Activated naive CD4-positive, alpha-beta T cell treated with anti-CD3 and anti-CD28 coated beads for 36 hours (primary cell): ENCODE measurements at places on chromosomes 4 and X. TPM values are rescaled to one million over a fixed set of nuclear protein-coding genes. Genes with fewer than 3 reads are reported as not detected.

GRCh38 chr4:183633476-183634400, 25.2 kb downstream of the RWDD4 start:
- no peak overlapping the region for H3K27ac ChIP-seq
- H3K27me3 ChIP-seq, result peaks cover 2% of the 10 kb centered on the region
- no peak for DNase-seq
- H3K4me3 ChIP-seq, result no peak overlapping the region

DNA sequence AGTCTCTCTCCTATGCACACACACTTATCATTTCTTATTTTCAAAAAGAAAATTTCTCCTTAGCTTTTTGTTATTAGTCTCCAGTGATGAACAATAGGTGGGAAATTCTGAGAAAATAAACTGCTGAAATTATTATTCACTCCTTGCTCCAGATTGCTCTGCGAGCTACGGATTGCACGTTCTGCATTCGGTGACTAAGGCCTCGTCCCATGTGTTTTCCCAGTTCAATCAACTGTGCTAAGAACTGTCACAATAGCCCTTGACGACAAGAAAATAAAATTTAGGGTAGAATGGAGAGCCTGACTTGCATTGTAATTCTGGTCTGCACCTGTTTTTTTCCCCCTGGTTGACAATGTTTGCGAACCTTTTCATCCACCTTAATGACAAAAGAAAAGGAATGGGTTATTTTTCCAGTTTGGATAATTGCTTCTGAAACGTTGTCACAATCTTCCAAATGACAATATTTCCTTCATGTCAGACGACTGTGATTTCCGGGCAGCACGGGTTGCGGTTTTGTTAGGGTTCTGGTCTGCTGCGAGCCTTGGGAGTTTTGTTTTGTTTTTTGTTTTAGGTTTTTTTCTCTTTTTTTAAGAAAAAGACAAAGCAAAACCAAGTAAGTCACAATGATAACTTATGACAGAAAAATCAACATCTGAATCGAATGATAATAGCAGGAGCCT, 124.5 kb upstream of the NOCT start:
- peaks cover 8% of the 10 kb centered on the region for H3K4me1 ChIP-seq
- no peak overlapping the region for H3K4me3 ChIP-seq
- no peak overlapping the region for H3K27ac ChIP-seq
- peaks cover 7% of the 10 kb centered on the region for H3K27me3 ChIP-seq

DNA sequence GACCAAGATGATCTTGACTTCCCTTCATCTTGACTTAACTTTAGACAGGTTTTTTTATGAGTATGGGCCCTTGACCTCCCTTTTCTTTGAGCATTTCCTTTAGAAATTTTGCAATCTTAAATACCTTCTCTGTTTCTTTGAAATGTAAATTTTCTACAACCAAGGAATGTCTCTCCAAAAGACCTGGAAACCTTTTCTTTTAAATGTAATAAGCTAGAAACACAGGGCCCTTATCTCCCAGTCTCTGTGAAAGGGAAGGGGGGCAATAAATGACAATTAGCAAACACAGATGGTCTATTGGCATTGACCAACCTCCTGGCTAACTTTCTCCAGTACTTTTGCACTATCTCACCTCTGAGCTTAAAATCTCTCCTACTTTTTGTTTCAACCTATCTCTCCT, 144.3 kb upstream of the GK2 start:
- H3K4me3 ChIP-seq, result no peak overlapping the region
- H3K4me1 ChIP-seq, result no peaks in the 10 kb centered on the region
- H3K27ac ChIP-seq, result no peak overlapping the region
- DNase-seq, result no peak
- no peaks in the 10 kb centered on the region for H3K27me3 ChIP-seq

GRCh38 chr4:138235419-138235952, 6.7 kb downstream of the SLC7A11 start:
- H3K4me1 ChIP-seq, result peaks cover 13% of the 10 kb centered on the region
- H3K27me3 ChIP-seq, result no peaks in the 10 kb centered on the region
- H3K4me3 ChIP-seq, result no peak overlapping the region
- DNase-seq, result no peak
- peaks cover under 1% of the 10 kb centered on the region for H3K36me3 ChIP-seq
- H3K27ac ChIP-seq, result no peak overlapping the region

Gene GAGE12J
- total RNA-seq, result not detected

Gene NRK
- total RNA-seq, result not detected

Gene C4orf36
- not detected for total RNA-seq

- no peaks in the 10 kb centered on the region for H3K36me3 ChIP-seq
- H3K4me1 ChIP-seq, result peaks cover 7% of the 10 kb centered on the region
- H3K4me3 ChIP-seq, result peak overlapping the region; percentile 85
- no peaks in the 10 kb centered on the region for H3K27me3 ChIP-seq
- peak overlapping the region; percentile 30 for H3K27ac ChIP-seq
Measured at GRCh38 chrX:134459683-134460004, 321 bp upstream of the HPRT1 start.

Gene DOK7
- total RNA-seq, result not detected

DNA sequence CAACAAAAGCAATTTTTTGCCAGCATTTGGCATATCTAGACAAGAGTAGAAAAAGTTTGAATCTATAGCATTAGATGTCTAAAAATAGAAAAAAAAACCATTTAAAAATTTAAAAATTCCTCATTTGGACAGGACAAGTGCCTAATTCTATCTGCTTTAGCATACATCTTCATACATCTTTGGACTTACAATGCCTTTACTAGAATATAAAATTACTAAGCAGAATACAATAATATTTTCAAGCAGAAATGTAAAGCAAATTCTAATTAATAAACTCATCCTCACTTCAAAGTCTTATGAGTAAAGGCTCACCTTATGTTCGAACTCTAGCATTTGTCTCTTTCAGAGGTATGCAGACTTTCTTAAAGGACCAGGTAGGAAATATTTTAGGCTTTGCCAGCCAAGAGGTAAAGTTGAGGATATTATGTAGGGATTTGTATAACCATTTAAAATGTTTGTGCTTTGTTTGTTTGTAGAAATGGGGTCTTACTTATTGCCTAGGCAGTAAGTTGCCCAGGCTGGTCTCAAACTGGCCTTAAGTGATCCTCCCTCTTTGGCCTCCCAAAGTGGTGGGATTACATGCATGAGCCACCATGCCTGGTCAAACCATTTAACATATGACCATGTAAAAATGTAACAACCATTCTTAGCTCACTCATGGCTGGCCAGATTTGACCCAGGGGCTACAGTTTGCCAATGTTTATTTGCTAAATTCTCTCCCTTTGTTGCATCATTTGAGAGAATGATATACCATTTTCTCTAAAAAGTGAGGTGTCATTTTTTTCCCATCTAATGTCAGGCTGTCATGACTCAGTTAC, 29.1 kb downstream of the UGDH start:
- no peak overlapping the region for H3K4me3 ChIP-seq
- H3K36me3 ChIP-seq, result peaks cover 7% of the 10 kb centered on the region
- DNase-seq, result no peak

Gene ETDB
- not detected for total RNA-seq

DNA sequence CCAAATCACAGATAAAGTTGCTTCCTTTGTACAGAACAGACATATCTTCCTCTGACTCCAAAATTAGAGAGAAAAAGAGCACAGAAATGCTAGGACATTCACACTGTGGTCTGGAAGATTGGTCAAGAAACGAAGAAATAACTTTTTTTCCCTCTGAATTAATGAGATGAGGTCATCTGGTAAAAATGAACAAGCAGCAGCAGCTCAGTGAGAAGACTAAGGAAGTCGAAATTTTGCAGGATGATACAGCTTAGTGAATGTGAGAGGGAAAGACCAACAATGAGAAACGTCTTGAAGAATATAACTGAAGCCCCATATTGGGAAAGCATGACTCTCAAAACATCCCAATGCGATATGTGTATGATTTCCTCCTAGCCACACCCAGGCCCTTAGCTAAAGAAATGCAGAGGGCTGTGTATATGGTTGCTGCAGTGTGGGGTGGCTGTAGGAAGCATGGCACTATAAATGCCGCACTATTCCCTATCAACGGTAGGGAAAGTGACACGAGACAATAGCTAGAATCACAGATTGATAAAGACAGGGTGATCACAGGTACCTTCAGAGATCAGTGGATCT, 208.6 kb downstream of the VEGFC start:
- no peaks in the 10 kb centered on the region for H3K27me3 ChIP-seq
- no peak overlapping the region for H3K27ac ChIP-seq
- no peak for DNase-seq
- no peak overlapping the region for H3K4me3 ChIP-seq

GRCh38 chr4:122167369-122167768, 15.2 kb downstream of the BLTP1 start:
- no peak for DNase-seq
- no peaks in the 10 kb centered on the region for H3K27me3 ChIP-seq
- peaks cover 22% of the 10 kb centered on the region for H3K4me1 ChIP-seq
- peaks cover 8% of the 10 kb centered on the region for H3K36me3 ChIP-seq

DNA sequence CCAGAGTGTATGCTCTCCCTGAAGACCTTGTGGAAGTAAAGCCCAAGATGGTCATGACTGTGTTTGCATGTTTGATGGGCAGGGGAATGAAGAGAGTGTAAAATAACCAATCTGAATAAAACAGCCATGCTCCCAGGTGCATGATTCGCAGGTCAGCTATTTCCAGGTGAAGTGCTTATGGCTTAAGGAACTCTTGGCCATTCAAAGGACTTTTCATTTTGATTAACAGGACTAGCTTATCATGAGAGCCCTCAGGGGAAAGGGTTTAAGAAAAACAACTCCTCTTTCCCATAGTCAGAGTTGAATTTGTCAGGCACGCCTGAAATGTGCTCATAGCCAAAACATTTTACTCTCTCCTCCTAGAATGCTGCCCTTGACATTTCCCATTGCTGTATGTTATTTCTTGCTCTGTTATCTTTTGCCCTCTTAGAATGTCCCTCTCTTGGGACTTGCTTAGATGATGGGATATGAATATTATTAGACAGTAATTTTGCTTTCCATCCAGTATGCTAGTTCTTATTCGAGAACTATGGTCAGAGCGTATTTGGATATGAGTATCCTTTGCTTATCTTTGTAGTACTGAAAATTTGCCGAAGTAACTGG, 88.6 kb downstream of the PLS3 start:
- no peak overlapping the region for H3K27ac ChIP-seq
- no peaks in the 10 kb centered on the region for H3K36me3 ChIP-seq
- no peak for DNase-seq
- no peaks in the 10 kb centered on the region for H3K27me3 ChIP-seq
- no peak overlapping the region for H3K4me3 ChIP-seq

Gene UCP1
- not detected for total RNA-seq

DNA sequence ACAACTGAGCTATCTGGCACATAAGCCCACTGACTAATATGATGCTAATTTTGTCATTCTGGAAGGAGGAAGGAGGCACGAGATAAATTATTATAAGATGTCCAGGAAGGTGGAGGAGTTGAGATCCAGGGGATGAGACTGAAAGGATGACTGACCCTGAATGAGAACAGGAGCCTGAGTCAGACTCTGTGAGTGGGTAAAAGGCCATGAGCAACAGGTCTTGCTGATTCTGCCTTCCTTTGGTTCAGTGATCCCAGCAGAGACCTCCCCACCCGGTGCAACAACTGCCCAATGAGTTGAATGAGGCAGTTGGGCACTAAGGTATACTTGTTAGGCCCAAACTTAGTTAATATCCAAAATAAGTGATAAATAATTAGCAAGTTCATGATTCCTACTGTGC, 238.1 kb upstream of the GPC4 start:
- H3K27me3 ChIP-seq, result no peaks in the 10 kb centered on the region
- no peak for DNase-seq
- no peak overlapping the region for H3K4me3 ChIP-seq
- H3K4me1 ChIP-seq, result no peaks in the 10 kb centered on the region
- H3K27ac ChIP-seq, result no peak overlapping the region
- H3K36me3 ChIP-seq, result no peaks in the 10 kb centered on the region

DNA sequence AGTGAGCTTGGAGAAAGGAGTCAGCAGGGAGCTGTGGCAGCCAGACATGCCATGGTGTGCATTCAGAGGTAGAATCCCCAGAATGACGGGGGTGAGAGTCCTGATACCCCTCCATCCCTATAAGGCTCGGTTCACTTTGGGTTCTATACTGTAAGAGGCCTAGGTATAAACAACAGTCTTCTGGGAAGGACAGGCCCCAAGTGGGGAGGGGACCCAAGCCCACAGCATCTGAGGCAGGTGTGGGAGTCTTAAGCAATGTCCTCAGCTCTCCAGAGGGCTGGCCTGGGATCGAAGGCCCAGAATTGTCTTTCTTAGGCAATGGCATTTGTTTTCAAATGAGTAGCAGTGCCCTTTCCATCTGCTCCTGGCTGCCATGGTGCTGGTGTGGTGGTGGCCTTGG, 50.2 kb upstream of the MAMLD1 start:
- H3K27ac ChIP-seq, result no peak overlapping the region
- no peak for DNase-seq
- H3K36me3 ChIP-seq, result no peaks in the 10 kb centered on the region
- no peaks in the 10 kb centered on the region for H3K4me1 ChIP-seq
- no peaks in the 10 kb centered on the region for H3K27me3 ChIP-seq

DNA sequence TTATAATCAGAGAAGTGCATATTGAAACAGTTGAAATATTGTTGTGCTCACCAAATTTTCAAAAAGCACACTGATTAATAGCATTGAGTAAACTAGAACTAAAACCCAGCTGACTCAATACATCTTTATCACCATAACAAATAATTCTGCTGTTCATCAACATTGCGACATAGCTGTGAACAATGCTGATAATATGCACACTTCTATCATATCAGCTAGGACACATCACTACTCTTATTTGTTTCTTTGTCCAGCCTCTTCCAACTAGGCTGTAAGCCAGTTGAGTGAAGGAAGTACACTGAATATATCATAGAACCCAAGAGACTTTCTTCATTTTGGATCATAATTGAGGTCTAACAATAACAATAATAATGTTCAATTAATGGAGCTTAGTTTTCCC, 349.7 kb downstream of the IQCM start:
- no peaks in the 10 kb centered on the region for H3K4me1 ChIP-seq
- no peaks in the 10 kb centered on the region for H3K27me3 ChIP-seq
- no peak overlapping the region for H3K4me3 ChIP-seq
- no peak overlapping the region for H3K27ac ChIP-seq
- H3K36me3 ChIP-seq, result no peaks in the 10 kb centered on the region

DNA sequence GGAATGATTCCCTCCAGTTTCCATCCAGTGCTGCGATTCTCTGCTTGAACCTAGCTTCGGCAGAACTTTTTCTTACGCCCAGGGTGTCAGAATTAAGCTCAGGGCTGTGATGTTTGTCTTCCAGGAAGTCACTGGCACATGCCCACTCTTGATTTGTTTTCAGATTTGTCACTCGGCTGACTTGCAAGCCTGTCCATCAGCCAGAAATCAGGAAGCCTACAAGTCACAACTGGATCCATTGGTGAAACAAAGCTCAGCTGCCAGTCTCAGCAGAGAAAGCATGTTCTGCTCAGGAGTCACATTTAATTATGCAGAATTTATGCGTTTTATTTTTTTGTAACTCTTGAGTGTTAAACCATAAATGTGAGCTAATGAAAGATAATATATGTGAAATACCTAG, 38.2 kb upstream of the PNPLA4 start:
- H3K4me1 ChIP-seq, result no peaks in the 10 kb centered on the region
- H3K4me3 ChIP-seq, result no peak overlapping the region
- H3K27me3 ChIP-seq, result no peaks in the 10 kb centered on the region
